ENCODE measurements at places on chromosomes 4 and X.

GRCh38 chr4:129138810-129139496, 43.0 kb downstream of the C4orf33 start:
- DNase-seq, result no peak

- no peak for DNase-seq
Measured at GRCh38 chrX:54891573-54891972, 29.1 kb upstream of the TRO start.

GRCh38 chr4:8410641-8411271, 29.8 kb downstream of the ACOX3 start:
- DNase-seq, result no peak

DNA sequence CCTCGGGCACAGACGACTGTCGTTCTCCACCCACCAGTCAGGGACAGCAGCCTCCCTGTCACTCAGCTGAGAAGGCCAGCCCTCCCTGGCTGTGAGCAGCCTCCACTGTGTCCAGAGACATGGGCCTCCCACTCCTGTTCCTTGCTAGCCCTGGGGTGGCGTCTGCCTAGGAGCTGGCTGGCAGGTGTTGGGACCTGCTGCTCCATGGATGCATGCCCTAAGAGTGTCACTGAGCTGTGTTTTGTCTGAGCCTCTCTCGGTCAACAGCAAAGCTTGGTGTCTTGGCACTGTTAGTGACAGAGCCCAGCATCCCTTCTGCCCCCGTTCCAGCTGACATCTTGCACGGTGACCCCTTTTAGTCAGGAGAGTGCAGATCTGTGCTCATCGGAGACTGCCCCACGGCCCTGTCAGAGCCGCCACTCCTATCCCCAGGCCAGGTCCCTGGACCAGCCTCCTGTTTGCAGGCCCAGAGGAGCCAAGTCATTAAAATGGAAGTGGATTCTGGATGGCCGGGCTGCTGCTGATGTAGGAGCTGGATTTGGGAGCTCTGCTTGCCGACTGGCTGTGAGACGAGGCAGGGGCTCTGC, 7.9 kb upstream of the MSANTD1 start:
- DNase-seq, result no peak

DNA sequence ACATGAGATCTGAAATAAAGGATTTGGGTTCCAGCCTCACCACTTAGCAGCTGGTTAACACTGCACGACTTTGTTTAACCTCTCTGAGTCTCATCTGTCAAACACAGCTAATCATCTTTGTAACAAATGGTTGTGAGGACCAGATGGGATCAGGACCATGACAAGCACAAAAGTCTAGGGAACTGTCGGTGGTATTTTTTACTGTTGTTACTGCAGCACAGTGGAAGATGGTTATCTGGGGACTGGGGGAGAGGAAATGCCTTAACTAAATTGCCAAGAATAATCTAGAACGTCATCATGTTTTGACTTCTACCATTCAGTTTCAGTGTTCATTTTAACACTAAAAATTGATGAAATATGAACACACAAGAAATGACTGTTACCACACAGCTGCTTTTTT, 99.5 kb downstream of the ADGRA3 start:
- no peak for DNase-seq

GRCh38 chr4:169117591-169118081, 107.6 kb upstream of the CBR4 start:
- no peak for DNase-seq

DNA sequence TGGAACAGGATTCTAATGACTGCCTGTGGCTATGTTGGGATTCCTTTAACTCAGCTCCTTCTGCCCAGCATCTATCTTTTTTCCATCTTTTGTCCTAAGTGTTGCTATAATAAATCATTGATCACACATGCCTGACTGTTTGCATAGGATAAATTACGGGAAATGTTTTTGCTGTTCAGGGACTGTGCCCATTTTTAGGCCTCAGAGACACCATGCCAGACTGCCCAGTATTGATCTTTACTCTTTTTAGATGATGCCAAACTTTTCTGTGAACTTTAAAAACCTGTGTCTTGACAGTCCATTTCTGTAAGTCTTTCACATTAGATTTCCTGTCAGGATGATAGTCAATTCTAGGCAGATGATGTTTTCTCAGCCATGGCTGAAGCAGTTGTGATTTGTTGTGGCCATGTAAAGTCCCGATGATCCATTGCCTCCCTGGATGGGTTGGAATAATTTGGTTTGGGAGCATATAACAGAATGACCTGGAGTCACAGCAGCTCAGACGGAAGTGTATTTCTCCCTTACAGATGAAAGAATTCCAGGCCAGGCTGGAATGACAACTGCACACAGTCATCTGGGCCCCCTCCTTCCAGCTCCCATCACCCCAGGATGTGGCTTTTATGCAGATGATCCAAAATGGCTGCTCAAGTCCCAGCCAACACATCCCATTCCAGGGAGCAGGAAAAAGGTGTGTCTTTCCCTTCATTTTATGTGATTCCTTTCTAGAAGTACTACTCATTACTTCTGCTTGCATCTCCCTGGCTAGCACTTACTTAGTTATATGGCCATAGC, 3.4 kb downstream of the HTT-AS start:
- DNase-seq, result no peak

- no peak for DNase-seq
Measured at GRCh38 chrX:47098338-47099094, 20.3 kb downstream of the RGN start.

GRCh38 chr4:150479657-150480056, 102.3 kb upstream of the MAB21L2 start:
- no peak for DNase-seq
